T follicular helper cell (primary cell): ENCODE measurements at places on chromosomes 2 and 18.

DNA sequence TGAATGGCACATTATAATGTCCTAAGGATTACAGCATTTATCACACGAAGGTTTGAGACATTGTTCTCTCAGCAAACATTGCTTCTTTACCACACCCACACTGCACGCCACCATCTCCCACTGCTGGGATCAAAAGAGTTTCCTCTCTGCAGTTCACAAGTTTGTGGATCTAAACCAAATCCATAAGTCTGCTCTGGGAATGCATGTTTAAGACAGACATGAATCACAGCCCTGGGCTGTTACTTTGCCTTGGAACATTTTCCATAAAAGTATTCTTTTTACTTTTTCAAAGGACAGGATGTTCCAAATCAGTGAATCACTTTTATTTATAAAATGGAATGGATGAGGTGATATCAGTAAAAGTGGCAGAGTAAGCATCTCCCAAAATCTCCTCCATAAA is 36.1 kb downstream of the STPG4 start:
- DNase-seq: no peak

DNA sequence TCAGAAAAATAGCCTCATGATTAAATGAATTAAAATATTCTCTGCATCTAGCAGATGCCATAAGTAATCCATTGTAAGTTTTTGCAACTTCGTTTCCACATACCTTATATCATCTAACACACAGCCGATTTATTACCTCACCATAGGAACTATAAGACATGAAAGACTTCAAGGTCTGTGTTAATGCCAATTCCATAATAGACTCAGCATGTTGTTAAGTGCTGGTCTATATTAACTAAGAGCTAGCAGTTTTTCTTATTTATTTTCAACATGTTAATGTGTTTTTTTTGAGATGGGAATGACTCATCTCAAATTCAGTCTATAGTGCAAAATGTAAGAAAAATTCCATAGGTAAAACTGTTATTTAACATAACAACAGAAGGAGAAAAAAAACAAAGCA is 243.9 kb upstream of the GULP1 start:
- DNase-seq: no peak

DNA sequence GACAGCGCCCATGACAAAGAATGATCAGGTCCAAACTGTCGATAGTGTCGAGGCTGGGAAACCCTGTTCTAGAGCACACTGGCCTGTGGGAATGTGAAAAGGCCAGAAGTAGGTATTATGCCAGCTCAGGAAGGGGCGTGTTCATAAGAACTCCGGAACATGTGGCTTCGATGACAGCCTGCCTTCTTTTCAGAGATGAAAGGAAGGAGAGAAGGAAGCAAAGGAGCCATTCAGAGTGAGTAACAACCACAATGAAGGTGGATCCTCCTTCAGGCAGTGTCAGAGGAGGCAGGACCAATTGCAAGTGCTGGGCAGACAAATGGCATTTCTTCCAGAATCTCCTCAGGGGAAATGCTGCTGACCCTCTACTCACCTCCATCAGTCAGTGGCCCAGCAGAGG is 58.5 kb downstream of the NCKAP5 start:
- no peak for DNase-seq

- peak; percentile 39 for DNase-seq
These were observed 13.0 kb upstream of the ARHGAP25 start for GRCh38 chr2:68721482-68722101.

GRCh38 chr2:196925051-196925767 is 1.3 kb downstream of the PGAP1 start:
- DNase-seq: no peak

GRCh38 chr18:79549638-79550000 is 130.0 kb upstream of the CTDP1 start:
- no peak for DNase-seq

DNA sequence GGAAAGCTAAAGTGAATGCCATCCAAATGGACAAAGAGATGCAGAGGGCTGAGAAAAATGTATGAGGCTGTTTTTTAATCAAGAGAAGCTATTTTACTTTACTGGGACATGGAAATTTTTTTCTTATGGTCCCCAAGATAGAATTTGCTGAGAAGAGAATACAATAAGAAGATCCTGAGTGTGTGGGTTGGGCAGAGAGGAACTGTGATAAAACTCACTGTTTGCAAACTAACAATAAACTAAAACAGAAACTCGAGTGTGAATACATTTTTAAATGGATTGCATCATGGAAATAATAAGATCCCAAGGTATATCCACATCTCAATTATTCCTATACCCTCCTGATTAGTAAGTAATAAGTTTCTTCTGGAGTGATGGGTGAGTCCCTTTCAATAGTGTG is 4.4 kb downstream of the NEB start:
- DNase-seq: no peak

GRCh38 chr2:10397878-10398277 is 50.2 kb downstream of the ODC1 start:
- DNase-seq: no peak

DNA sequence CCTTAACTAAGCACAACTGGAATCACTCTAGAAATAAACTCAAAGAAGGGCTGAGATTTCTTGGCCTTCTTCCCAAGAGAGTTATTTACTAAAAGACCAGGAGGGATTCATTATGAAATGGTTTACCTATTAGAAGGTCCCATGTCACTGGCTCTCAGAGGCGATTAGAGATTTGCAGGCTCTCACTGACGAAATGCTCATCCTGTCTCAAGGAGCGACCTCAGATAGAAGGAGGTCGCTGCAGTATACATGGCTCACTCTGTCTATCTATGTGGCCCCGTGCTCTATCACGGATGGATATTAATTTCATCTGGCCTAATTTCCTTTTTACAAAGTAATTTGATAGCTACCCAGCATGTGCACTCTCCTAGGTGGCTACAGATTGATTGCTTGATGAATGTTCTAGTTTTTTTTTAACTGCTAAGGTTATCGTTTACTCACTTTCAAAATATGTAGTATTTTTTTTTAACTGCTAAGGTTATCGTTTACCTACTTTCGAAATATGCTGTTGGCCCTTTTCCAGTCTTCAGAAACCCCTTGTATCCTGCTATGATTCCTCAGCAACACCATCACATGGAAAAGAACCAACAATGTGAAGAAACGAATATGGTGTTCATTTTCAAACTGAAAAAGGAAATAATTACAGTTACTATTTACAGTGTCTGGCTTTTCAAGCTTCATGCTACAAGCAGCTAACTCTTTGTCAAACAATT is 9.1 kb downstream of the SMIM21 start:
- no peak for DNase-seq

GRCh38 chr2:160241251-160242137 is 41.4 kb upstream of the ITGB6 start:
- no peak for DNase-seq

GRCh38 chr2:217752714-217753459 is 249.9 kb downstream of the TNS1 start:
- DNase-seq: no peak

- no peak for DNase-seq
These were observed 7.9 kb downstream of the OBSL1 start for GRCh38 chr2:219563271-219563928.

DNA sequence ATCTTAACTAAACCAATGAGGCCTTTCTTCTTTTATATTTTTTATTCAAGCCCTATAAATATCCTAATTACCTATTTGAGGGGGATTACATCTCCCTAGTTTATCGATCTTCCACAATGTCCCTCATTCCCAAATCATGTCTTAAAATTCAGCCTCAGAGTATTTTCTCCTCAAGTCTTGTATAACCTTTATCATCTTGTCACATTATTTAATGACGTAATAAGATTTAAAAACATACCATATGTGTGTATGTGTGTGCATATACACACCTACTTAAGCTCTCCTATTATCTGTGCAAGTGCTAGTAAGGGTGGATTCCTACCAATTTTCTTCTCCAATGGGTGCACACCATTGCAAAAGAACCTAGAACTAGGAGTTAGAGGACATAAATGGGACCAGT is 421.1 kb downstream of the FIGN start:
- no peak for DNase-seq

DNA sequence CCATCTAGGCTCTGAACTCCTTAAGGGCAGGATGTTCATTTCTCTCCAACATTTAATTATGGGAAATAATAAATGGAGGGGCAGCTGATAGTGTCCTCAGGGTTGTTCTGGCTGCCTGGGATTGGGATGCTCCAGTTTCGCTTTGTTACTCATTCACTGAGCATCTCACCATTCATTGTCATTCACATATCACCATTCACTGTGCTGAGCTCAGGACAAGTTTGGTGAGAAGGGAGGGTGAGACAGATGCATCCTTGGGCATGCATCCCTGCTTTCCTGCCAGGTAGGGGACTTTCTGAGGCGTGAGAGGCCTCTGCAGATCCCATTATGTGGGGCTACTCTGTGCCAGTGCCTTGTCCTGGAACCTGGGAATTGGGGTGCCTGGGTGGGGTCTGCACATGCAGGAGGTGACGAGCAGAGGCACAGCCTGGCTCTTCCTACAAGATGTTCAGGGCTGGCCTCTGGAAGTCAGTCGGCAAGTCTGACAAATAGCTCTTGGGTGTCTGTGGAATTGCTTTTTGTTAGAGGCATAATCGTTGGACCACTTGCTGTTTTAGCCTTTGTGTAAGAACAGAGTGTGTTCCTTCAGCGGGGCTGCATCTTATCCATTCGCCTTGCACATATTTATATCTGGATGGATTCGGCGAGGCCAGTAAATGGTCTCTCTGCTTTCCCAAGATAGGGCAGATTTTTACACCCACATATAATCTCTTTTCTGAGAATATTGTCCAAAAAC is 323.2 kb upstream of the THSD7B start:
- no peak for DNase-seq

GRCh38 chr2:236977063-236977851 is 108.4 kb upstream of the COPS8 start:
- DNase-seq: no peak

DNA sequence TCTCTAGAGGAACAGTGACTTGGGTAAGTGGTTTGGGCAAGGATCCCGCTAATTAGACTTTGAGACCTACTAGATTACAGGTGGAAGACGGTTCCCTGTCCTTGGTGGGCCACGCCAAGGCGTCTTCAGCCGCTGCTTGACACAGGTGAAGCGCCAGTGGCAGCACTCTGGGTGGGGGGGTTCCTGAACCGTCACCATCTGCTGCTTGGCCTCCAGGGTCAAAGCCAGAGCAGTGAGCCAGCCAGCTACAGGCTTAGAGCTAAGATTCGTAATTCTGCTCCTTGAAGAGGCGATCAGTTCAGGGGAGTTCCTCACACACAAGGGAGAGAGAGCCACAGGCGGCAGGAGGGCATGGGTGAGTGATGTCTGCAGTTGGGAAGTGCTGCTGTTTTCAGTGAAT is 39.4 kb upstream of the RBM44 start:
- DNase-seq: no peak

DNA sequence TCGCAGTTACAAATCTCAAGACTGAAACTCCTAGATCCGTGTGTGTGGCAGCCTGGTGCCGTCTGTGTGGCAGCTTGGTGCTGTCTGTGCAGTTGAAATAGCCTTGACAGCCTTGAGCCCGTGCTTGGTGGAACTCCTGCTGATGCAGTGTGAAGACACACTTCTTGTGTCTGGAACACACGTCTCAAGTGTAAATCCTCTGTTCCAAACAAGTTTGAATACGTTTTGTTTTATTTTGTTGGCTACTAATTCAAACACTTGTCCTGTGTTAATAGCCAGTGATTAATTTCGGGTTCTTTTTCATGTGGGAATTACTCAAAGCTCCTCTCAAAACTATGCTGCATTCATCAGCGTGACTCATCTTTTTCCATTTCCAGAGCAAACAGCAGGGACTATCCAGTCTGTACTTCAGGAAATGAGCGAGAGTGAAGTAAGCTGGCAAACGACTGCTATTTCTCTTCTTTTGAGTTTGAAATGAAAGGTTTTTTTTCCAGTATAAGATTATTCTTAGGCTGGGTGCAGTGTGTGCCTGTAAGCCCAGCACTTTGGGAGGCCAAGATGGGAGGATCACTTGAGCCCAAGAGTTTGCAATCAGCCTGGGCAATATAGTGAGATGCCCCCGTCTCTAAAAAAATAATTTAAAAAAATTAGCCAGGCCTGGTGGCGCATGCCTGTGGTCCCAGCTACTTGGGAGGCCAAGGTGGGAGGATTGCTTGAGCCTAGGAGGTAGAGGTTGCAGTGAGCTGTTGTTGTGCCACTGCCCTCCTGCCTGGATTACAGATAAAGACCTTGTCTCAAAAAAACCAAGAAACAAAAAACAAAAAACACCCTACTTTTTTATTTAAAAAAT is 152.9 kb downstream of the SPP2 start:
- DNase-seq: no peak

DNA sequence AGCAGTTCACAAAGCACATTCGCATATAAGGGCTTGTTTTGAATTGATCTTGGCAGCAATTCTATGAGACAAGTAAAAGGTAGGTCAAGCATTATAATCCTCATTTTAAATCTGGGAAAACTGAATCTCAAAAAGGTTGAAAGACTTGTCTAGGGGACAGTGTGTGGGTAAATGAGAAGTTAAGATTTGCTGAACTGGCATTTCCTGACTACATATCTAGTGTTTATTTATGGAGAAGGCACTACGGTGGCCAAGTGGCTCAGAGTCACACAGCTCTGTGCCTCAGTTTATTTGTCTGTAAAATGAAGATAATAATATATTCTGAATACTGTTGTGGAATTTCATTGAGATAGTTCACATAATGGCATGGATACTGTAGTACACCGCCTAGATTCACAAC is 16.3 kb upstream of the IL1RN start:
- no peak for DNase-seq

- DNase-seq: no peak
These were observed 202.6 kb downstream of the HDAC4 start for GRCh38 chr2:239198221-239198620.

DNA sequence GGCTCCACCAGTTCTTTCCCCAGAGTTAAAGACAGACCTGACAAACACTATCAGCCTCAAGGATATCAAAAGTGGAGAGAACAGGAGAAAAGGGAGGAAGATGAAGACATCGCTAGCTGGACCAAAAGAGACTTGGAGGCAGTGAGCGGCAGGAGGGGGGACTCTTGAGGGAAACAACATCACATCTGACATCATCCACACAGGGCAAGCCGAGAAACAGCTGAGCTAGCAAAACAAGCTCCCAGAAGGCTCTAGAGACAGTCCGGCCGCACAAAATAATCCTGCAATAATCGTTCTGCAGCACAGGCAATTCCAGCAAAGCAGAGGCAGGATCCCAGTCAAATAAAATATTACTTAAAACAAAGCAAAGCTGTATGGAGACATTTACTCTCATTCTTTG is 239.8 kb downstream of the EN1 start:
- DNase-seq: no peak
